ENCODE measurements at places on chromosomes 2 and 18.

GRCh38 chr18:23849141-23849540, 159.9 kb downstream of the LAMA3 start:
- DNase-seq: no peak

- DNase-seq: no peak
Observed at GRCh38 chr2:198173242-198173641, 368.8 kb downstream of the PLCL1 start.

GRCh38 chr18:23171581-23172156, 36.4 kb downstream of the CABLES1 start:
- no peak for DNase-seq

GRCh38 chr2:188303363-188304031, 11.8 kb downstream of the GULP1 start:
- no peak for DNase-seq

DNA sequence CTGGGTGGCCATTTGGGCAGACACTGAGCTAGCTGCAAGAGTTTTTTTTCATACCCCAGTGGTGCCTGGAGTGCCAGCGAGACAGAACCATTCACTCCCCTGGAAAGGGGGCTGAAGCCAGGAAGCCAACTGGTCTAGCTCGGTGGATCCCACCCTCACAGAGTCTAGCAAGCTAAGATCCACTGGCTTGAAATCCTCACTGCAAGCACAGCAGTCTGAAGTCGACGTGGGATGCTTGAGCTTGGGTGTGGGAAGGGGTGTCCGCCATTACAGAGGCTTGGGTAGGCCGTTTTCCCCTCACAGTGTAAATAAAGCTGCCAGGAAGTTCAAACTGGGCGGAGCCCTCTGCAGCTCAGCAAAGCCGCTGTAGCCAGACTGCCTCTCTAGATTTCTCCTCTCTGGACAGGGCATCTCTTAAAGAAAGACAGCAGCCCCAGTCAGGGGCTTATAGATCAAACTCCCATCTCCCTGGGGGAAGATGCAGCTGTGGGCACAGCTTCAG, 69.6 kb upstream of the WDSUB1 start:
- DNase-seq: no peak

GRCh38 chr18:2984703-2985261, 28.2 kb downstream of the LPIN2 start:
- no peak for DNase-seq

GRCh38 chr2:209511637-209512036, 87.8 kb downstream of the MAP2 start:
- no peak for DNase-seq

- no peak for DNase-seq
Observed at GRCh38 chr2:12725233-12726187, 8.8 kb downstream of the TRIB2 start.

DNA sequence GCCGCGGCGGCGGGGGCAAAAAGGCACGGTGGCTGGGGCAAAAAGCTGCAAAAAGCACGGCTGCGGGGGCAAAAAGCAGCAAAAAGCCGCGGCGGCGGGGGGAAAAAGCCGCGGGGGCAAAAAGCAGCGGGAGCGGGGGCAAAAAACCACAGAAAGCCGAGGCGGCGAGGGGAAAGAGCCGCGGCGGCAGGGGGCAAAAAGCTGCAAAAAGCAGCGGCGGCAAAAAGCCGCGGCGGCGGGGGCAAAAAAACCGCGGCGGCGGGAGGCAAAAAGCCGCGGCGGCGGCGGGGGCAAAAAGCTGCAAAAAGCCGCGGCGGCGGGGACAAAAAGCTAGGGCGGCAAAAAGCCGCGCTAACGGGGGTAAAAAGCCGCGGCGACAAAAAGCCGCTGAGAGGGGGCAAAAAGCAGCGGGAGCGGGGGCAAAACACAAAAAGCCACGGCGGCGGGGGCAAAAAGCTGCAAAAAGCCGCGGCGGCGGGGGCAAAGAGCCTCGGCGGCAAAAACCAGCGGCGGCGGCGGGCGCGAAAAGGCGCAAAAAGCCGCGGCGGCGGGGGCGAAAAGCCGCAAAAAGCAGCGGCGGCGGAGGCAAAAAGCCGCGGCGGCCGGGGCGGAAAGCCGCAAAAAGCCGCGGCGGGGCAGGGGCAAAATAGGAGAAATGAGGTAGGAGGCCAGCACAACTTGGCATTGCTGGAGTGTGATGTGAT, 123.4 kb downstream of the ANKRD30BL start:
- DNase-seq: no peak

GRCh38 chr2:27496357-27497287, at the start of gene GCKR:
GCKR (plus strand) TSS chr2:27496839; CDS start chr2:27496905, 66 bp downstream.
- DNase-seq: no peak

DNA sequence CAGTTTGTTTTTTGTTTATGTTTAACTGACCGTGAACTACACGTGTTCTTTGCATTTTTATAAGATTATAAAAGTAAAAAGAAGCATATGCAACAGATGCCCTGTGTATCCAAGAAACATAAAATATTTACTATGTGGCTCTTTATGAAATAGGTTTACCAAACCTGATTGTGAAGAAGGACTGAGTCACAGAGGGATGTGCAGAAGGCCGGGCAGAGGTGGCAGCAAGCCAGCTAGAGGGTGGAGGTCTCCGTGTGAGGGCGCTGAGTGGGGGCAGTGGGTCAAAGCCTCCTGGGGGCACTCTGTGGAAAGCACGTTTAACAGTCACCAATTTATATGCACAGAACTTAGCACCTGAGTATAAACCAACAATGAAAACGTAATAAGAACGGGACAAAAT, 97.2 kb downstream of the TMEM18 start:
- no peak for DNase-seq

DNA sequence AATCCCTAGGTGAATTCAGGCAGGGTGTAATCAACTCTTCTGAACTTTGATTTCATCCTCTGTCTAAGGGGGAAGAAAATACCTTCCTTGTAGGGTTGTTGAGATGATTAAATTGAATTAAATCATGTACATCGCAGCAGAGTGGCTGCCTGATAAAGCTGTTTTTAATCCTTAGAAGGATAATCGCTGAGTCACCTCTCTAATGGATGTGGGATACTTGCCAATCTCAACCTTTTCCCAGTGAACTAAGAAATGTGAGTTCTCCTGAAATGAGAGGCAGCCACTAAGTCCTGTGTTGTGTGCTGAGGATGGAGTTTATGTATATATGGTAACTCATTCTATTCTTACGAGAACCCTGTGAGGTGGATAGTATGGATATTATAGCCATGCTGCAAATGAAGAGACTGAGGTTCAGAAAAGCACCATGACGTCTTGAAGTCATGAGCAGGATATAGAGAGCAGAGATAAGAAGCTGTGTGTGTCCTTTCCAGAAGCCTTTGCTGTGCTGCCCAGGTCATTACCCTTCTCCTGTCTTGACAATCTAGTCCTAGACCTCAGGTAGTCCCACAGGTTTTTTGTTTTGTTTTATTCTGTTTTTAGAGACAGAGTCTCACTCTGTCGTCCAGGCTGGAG, 93.3 kb downstream of the HNRNPLL start:
- no peak for DNase-seq

- DNase-seq: no peak
Observed at GRCh38 chr2:32627441-32627813, 423 bp upstream of the TTC27 start.

DNA sequence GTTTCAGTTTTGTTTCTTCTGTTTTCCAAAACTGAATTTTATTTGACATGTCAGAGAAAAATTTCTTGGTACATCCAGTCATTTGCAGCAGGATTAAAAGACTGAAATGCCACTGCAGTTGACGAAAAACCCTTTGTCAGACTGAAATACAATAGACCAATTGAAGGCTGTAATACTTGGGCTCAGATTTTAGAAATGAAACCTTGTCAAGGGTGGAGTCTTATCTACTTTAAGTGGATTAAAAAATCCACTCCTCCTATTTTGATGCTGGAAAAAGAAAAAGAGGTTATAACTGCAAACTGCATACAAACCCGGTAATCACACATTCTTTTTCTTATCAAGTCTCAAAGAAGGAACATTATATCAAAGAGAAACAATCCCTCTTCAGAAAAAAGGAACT, 80.2 kb upstream of the NEUROD1 start:
- no peak for DNase-seq

DNA sequence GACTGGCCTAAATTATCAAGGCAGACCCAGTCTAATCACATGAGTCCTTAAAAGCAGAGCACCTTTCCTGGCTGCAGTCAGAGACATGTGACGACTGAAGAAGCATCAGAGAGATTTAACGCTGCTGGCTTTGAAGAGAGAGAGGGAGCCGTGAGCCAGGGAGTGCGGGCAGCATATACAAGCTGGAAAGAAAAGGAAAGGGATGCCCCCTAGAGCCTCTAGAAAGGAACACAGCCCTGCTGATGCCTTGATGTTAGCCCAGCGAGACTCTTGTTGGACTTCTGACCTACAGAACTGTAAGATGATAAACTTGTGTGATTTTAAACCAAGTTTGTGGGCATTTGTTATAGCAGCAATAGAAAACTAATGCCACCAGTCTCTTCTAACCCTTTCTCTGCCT, 58.1 kb downstream of the HEATR5B start:
- DNase-seq: no peak

GRCh38 chr2:176178038-176178756, 10.3 kb upstream of the HOXD1 start:
- DNase-seq: no peak

GRCh38 chr2:196176142-196176738, 4.9 kb upstream of the STK17B start:
- no peak for DNase-seq

DNA sequence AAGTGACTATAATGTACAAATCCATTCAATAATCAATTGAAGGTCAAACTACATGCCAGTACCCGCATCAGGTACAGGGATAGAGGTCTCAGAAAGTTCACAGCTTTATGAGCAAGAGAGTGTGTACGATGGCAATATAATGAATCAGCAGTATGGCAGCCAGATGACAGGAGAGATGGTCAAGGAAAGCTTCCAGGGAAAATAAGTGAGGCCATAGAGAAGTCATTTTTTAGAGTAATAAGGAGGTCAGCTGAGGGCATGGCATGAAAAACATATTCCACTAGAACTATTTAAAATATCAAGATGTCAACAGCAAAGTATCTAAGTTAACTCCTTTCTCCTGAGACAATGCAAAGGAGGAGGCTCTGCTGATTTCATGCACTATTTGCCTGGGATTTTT, 108.0 kb downstream of the SLC8A1 start:
- DNase-seq: no peak

GRCh38 chr2:161321944-161322648, 13.9 kb downstream of the PSMD14 start:
- DNase-seq: no peak

- no peak for DNase-seq
Observed at GRCh38 chr2:14261771-14262170, 370.7 kb upstream of the LRATD1 start.

DNA sequence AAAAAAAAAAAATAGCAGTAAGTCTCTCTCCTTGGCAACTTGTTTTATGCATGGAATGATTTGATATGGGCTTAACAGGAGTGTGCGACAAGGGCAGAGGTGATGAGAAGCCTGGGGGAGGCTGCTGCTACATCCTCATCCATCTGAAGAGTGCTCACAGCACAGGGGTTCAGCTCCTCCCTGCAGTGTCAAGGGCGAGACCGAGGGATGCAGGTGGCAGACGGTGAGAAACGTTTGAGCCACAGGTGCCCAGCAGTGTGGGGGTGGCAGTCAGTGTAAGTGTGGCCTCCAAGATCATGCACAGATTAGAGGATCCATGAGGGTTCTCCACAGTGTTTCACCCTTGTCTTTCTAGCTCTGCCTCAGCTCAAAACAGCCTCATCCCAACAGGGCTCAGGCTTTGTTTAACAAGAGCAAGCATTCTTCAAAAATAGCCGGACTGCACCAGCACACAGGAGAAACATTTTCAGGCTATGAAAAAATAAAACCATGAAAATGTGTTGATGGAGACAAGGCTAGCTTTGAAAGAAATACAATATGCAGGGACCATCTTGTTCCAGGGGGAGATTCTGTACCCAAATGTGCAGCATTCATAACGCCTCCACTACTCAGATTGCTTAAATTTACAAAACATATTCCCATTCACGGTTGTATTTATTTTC, 324.5 kb upstream of the MYT1L start:
- DNase-seq: no peak

DNA sequence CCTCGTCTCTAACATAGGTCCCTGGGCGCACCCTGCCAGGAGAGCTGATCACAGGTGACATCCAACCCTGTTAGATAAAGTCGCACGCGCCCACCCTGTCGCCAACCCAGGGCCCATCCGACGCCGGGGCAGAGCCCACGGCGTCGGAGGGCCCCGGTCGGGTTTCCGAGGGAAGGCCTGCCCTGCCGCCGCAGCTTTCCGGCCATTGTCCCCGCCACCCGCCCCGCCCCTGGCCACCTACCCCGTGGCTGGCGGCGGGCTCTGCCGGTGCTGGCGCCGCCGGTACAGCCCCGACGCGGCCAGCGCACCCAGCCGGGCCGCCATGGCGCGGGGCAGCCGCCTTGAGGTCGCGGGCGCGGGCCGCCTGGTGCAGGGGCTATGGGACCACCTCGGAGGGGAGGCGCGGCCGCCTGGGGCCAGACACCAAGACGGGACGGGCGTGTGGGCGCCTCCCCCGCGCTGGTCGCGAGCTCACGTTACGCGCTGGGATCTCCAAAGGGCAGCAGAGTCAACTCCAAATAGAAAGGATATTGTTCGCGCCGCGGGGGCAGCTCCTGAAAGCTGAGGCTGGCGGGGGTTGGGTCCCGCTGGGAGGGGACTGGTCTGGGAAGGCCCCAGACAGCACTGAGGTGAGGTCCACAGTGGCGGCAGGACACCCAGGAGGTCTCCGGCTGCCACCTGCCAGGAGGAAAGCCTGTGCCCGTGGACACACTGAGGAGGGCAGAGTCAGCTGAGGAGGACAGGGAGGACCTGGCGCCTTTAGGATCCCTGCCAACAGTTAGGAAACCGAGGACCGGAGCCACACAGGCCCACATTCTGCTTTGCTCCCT, 11.1 kb downstream of the LIMS2 start:
- no peak for DNase-seq

GRCh38 chr18:30160124-30160523, 882.4 kb downstream of the DSC3 start:
- DNase-seq: no peak

- no peak for DNase-seq
Observed at GRCh38 chr18:28792404-28793086, 615.6 kb upstream of the CDH2 start.

DNA sequence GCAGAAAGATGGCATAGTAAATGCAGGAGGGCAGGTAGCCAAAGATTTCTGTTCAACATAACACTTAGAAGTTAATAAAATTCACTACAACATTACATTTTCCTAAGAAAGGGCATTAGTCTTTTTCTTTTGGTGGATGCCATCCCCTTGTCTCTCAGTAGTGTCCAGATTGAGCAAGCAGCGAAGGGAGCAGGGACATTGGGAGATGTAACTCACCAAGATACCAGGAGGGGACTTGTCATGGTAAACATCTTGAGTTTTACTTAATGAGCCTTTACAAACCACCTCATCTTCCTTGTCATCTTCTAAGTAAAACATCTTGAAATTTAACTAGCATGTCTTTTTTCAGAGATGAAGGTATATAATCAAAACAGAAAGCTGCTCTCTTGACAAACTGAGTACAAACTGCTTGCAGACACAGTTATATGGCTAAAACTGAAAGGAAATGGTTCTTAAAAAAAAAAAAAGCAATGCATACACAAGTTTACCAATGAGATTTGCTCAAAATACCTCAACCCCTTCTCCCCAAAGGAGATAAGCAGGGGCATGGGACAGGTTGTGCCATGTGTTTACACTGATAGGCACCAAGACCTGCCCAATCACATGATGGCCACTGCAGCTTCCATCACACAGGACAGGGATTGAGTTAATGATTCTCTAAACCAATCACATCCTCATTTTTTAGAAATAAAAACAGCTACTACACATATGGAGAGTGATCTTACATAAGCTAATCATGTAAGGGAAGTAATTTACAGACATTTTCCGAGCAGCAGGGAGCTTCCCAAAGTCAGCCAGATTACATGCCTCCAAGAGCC, 30.3 kb downstream of the LPIN2 start:
- DNase-seq: no peak

- DNase-seq: no peak
Observed at GRCh38 chr18:59719544-59720181, 22.4 kb upstream of the CCBE1 start.
